Mammary epithelial cell (primary cell): ENCODE measurements at places on chromosomes 6 and 20. TPM values are rescaled to one million over a fixed set of nuclear protein-coding genes. Genes with fewer than 3 reads are reported as not detected.

The PRSS16 gene
- 4.8 TPM for total RNA-seq

The PRL gene
- total RNA-seq, result not detected

The MED20 gene
- 23.7 TPM for total RNA-seq

The TMC2 gene
- total RNA-seq, result not detected

The LY6G6F gene
- not detected for total RNA-seq

The INSM1 gene
- not detected in 2 replicates for total RNA-seq
